T1000 (cell line): ENCODE measurements at places on chromosomes 1 and 21.

- DNase-seq, result peak; percentile 42
These were observed 169.9 kb downstream of the LRRC7 start for GRCh38 chr1:69737527-69738185.

GRCh38 chr1:171258943-171259342 lies 10.6 kb downstream of the FMO1 start:
- DNase-seq, result no peak

DNA sequence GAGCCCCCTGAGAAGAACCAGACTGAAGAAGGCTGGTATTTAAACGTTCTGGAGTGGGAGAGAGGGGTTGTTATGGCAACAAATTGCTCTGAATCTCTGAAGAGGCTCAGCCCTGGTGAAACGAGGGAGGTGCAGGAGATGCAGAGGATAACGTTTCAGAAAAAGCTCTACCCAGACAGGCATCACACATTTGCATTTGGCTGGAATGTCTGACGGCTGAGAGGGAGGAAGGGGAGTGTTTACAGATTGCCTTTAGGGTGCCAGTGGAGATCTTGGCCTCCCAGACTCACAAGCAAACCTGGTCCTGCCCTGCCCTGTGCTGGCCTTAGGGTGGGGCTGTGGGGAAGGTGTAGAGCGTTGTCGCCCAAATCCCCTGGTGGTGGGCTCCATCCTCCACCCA lies 169.0 kb upstream of the AJAP1 start:
- no peak for DNase-seq

GRCh38 chr1:245441689-245442088 lies 286.9 kb downstream of the KIF26B start:
- DNase-seq, result no peak

DNA sequence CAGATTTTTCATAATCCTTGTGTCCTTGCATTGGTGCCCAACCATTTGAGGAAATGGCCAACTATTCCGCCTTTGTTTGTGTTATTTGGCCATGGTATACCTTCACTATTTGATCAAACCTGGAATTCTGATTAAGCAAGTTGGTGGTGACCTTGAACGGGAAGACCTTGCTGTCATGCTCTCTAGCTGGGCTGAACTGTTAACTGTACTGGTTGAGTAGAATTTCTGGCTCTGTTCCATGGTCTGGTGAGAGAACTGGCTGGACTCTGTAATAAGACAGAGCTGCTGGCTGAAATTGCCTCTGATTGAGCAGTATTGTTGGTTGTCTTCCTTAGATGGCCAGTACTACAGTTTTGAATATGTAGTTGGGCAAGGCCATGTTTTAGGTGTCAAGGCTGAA lies 3.0 kb upstream of the LCE3C start:
- no peak for DNase-seq

DNA sequence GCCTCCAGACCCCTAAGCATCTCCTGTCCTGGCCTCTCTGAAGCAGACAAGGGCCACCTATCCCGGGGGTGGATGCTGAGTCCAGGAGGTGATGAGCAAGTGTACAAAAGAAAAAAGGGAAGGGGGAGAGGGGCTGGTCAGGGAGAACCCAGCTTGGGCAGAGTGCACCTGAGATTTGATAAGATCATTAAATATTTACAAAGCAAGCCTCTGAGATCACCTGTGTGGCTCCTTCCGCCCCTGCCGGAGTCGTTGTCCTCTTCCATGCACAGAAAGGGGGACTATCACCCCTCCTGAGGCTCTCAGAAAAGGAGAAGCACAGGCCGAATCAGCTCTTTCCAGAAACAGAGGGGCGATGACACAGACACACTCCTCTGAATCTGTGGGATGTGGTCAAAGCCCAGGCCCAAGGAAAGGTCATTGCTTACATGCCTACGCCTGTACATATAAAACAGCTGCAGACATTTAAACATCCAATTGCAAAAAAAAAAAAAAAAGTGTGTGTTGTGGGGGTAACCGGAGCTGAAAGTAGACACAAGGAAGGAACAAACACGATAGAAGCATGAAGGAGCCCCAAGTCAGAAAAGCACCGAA lies 30.9 kb downstream of the PRSS38 start:
- no peak for DNase-seq

GRCh38 chr1:116853680-116854402 lies 55.9 kb upstream of the PTGFRN start:
- DNase-seq, result peak; percentile 15

DNA sequence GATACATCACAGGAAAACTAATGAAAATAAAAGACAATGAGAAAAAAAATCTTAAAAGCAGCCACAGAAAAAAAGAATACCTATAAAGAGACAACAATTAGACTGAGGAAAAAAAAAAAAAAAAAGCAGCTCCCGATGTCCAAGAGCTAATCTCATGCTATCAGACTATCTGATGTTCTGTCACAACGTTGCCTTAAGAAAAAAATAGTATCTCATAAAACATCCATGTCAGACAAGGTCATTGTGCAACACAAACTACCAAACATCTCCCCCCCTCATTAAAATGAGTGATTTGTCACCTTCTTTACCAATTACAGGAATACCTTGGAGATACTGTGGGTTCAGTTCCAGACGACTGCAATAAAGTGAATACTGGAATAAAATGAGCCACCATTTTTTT lies 68.9 kb downstream of the ZNF644 start:
- DNase-seq, result no peak

DNA sequence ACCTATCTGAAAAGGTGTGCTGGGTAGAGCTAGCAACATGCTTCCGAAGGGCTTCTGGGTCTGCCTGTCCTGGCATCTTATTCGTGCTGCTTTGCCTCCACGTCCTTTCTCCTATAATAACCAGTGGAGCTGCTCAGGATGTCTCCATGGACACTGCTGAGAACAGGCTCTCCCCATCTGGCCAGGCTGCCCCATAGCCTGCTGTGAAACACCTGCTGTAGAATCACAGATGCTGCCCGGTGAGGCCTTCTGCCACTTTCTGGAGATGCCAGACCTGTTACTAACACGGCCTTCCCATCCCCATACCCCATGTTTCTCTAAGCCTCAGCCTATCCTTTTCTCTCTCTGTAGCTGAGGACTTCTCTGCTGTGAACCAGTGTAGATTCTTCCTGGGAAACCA lies 120.5 kb downstream of the IER5 start:
- no peak for DNase-seq
